ENCODE measurements at places on chromosomes 6 and 20. TPM values are rescaled to one million over a fixed set of nuclear protein-coding genes. Genes with fewer than 3 reads are reported as not detected.

CCN6 gene
- not detected for total RNA-seq

DNA sequence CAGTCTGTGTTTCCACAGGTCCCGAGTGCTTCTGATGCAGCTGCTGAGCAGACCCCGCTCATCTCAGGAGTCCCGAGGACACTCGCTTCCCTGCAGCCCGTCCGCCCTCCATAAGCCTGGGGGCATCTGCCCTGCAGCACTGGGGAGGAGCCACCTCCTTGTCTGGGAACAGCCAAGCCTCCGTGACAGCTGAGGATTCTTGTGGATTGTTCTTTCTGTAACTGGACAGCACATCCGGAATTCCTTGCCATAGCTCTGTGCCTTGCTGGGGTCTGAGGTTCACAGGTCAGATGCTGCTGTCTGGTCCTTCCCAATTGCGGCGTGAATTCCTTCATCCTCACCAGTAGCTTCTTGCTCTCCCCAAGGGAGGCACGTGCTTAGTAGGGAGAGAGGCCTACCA is 38.4 kb upstream of the FNDC1 start:
- no peak for DNase-seq
- H3K36me3 ChIP-seq = no peaks in the 10 kb centered on the region
- H3K27me3 ChIP-seq = no peaks in the 10 kb centered on the region
- no peak overlapping the region for H3K27ac ChIP-seq

DNA sequence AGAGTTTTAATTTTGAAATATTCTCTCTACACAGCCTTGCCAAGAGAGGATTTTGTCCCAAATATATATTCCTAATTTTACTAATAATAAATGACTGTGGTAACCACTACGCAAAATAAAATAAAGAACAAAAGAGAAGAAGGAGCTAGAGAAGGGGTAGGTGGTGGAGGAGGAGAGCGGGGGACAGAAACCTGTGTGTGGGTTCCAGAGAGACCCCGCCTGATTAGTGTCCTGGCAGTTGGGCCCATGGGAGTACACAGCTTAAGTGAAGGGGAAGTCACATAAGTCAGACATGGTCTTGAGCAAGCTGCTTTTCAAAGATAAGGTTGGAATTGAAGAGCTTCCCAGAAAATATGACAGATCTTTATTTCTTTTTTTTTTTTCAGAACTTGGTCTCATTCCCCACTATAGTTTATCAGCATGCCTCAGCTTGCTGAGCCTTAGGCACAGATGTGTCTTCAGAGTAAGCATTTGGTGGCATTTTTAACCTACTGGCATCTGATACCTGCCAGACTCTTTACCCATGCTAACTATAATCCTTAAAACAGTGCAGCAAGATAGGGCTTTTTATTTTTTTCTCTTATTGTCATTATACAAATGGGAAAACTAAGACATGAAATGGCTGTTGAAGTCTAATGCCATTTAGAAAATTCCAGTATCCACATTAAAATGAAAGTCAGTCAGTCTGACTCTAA is 9.6 kb upstream of the RHAG start:
- no peaks in the 10 kb centered on the region for H3K27me3 ChIP-seq
- H3K4me3 ChIP-seq = no peak overlapping the region
- DNase-seq = no peak

RNF114 gene
- 61.2 TPM for total RNA-seq
